NCI-H774 (cell line): ENCODE measurements at places on chromosomes 4 and X.
A peak's percentile ranks its signal among the peaks of the same experiment; 100 is the strongest.

DNA sequence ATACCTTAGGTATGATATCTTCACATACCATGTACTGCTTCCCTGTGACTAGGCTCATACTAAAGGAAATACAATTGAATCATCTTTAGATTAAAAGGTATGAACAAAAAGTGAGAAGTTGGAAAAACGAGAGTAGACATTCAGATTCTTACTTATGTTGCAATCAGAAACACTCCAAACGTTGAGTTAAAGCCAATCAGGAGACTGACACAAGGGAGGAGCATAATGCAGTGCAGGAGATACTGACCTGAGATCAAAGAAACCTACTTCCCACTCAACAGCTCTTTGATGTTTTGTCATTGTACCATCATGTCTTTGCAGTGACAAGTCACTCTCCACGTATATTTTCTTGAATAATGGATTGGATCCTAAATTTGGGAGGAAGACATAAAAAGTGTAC lies 8.9 kb upstream of the PCDH18 start:
- DNase-seq = no peak

GRCh38 chr4:110395421-110395820 lies 80.5 kb upstream of the ENPEP start:
- DNase-seq = no peak

DNA sequence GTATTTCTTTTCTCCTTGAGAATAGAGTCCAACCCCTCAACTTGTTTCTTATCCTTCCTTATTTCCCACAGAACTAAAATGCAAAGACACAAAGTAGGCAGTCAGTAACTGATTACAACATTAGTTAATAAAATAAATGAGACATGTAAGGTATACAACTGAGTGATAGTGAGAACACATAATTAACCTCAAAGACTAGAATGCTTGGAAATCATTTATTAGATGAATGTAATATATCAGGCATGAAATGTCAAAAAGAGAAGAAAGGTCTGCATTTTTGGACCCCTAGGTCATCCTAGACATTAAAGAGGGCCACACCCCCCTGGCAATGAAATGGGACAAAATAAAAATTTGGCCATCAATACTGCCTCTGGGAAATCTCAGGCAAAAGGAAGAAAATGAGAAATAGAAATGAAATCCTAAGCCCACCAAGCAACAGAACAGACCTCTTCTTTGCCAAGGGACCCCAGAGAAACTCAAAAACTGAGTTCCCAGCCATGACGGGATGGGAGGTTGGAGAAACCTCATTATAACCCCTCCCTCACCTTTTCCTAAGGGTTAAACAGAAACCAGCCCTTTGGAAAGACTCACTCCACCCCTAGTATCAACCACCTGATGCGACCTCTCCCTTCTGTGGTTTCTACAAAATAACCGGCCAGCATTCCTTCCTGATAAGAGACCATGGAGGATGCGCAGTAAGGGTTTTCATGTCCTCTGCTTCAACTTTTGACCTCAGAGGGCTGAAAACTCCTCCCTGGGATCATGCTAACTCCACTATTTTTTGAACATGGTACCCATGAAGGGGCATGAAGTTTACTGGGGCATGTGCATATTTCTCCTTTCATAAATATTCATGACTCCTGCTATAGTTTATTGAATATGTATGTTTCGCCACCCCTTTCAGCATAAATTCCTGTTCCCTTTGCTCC lies 90.0 kb upstream of the EXOC1L start:
- no peak for DNase-seq

DNA sequence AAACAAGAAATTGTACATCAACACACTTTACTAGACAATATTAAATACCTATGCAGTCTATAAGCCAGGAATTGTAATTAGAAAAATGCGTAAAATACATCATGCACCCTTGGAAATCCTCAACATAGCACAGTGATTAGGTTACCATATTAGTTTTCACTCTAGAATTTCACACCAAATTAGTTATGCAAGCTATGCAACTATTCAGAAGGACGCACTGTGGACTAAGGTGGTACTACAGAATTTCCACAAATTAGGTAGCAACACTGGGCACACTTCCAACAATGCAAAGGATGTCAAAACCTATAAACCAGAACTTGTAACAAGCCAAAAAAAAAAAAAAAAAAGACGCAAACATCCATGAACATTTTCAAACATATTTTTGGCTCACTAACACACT lies 71.1 kb upstream of the ZCCHC13 start:
- DNase-seq = no peak

- DNase-seq = no peak
These were observed 82.6 kb downstream of the MTMR1 start for GRCh38 chrX:150775569-150776350.

GRCh38 chr4:51870441-51871188 lies 27.7 kb downstream of the DCUN1D4 start:
- DNase-seq = no peak

GRCh38 chr4:13322681-13323101 lies 161.4 kb downstream of the RAB28 start:
- DNase-seq = no peak

GRCh38 chr4:189081826-189082225 lies 858.8 kb upstream of the FRG1 start:
- DNase-seq = no peak

- DNase-seq = peak; percentile 1
These were observed 5.5 kb downstream of the INPP4B start for GRCh38 chr4:142840516-142841123.

DNA sequence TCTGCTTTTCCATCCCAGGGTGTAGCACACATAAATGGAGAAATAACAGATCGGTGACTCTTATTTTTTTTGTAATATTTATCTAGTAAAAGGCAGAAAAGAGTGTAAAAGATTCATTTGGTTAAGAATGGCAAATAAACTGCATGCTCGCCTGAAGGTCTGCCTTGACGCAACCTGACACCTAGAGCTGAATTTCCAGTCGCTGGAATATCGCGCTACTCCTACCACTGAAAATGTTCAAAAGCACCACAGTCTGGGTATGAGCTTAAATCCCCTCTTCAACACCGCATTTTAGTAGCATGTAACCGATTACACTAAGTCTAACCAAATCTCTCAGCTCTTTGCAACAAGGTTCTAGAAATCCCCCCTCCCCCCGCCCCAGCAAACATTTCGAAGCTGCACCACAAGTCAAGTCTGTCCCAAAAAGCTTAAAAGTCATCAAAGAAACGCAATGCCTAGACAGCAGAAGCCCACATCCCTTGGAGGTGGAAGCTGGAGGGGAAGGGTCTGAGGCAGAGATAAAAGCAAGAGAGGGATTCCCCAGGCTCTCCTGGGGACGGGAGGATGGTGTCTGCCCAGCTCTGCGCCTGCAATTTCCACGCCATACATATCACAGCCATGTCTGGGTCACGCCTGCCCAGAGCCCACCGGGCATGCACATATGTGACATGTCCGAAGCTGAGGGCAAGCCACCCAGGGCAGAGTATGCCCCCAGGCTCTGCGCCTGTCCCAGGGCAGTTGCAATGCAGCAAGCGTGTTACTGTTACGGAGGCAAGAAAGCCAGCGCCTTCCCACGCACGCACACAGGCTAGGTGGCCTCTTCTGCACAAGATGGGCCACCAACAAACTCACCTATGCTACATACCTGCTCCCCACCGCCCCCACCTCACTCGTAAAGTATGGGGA lies 1.4 kb downstream of the FGF13 start:
- DNase-seq = no peak

DNA sequence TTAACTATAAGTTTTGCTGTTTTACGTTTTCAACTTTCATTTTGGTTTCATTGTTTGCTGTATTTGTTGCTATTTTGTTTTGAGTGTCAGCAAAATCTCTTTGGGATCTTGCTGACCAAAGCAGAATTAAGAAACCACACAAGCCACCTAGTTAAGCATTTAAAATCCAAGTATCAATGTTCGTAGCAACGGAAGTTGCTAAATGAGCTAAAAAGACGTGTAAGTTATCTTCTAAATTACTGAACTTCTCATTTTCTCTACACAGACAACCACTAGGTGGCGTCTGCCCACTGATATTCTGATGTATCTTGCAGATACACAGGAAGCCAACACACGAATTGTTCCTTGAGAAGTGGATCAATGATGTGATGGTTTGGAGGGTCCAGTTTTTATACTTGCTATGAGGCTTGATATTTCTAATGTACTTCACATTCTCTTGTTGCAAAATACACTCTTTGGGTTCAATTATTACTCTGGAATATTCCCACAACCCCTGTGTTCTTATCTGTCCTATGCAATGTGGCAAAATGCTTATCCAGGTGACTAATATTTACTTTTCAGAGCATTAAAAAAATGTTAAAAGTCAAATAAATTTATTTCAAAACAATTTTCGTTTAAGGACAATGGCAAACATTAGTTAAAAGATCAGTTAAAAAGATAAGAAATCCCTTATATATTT lies 250.5 kb downstream of the TECRL start:
- no peak for DNase-seq

DNA sequence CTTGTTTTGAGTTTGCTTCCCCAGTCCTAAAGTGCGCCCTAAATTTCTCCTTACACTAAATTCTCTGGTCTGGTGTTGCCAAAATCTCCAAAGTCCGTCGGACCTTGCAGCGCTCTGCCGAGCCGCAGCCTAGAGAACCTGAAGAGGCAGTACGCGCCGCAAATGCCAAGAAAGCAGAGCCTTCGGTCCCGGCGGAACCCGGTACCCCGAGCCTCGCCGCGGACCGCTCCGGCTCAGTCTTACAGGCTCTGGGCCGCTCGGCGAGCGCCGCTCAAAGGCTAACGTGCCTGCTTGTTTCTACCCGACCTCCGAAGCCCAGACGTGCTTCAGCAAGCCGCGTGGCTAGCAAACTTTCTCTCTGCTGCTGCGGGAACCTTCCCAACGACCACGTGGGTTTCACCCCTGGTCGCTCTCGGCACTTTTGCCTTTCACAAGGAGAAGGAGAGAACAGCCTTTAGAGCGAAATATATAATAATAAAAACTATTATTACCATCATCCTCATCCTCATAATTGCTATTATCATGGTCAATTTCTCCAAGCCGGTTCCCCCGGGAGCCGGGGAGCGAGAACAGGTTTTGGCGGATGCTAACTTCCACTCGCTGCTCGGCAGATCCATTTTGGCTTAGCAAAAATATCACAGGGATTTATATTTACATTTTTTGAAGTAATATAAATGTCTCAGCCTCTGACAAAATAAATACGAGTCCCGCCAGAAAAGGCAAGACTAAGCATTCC lies 2.2 kb upstream of the HTR2C start:
- no peak for DNase-seq

GRCh38 chr4:1830642-1831228 lies 25.2 kb downstream of the LETM1 start:
- no peak for DNase-seq
